ENCODE measurements at places on chromosomes 7 and 10.

GRCh38 chr10:23293145-23293724 is 51.4 kb downstream of the C10orf67 start:
- no peak for DNase-seq

DNA sequence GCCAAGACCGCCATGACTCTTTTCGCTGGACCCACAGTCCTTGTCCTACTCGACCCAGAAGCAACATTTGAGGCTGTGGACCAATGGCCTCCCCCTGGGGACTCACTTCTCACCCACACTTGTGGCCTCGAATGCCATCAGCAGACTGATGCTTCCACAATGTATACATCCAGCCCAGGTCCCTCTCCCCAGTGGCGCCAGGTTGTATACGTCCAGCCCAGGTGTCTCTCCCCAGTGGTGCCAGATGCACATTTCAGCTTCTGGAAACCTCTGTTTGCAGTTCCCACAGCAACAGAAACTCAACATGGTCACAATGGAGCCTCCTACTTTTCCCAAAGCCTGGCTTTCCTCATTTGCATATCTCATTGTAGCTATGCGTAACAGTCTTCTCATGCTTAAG is 210.5 kb upstream of the RNF32 start:
- DNase-seq = no peak

DNA sequence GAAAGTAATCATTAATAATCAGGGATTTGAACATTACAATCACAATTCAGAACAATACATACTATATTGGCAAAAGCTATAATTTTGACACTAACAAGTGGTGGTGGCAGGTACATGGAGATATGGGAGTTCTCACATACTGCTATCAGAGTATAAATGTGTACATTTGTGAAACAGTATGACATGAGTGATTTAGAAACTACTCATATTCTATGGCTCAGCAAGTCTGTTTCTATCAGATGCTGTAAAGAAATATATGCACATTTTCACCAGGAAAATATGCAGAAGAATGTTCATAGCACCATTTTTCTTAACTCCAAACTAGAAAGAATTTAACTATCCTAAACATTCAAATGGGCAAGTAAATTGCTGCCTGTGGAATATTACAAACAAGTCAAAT is 620.0 kb downstream of the SH2D4B start:
- DNase-seq = no peak

- no peak for DNase-seq
Observed at GRCh38 chr10:12156367-12157123, 27.1 kb downstream of the SEC61A2 start.

- no peak for DNase-seq
Observed at GRCh38 chr10:79447911-79448731, 2.7 kb upstream of the ZCCHC24 start.

DNA sequence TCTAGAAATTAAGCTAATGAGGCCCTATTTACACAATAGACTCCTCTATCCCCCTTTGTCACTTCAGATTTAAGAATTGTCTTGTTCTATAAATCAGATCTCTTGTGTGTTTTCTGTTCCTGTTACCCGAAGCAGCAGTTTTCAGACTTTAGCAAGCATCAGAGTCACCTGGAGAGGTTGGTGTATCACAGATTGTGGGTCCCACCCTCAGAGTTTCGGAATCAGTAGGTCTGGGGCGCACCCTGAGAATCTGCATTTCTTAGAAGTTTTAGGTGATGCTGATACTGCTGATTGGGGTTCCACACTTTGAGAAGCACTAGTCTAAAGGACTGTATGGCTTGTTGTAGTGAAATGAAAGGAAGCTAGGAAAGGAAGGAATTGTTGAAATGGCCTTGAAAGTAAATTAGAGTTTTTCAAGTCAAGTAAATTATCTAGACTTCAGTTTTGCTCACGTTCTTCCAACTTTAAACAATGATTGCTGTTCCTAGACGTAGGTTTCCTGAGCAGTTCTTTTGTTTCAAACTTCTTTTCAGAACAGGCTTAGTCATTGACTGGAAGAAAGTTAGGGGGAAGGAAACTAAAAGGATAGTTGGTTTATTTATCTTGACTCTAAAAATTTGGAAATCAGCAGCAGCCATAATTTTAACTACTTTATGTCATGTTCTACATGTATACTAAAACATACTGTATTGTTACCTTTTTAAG is 15.7 kb downstream of the BPGM start:
- no peak for DNase-seq

GRCh38 chr7:88200261-88200660 is 19.6 kb downstream of the SRI start:
- no peak for DNase-seq

GRCh38 chr7:37070471-37070870 is 346.2 kb upstream of the AOAH start:
- no peak for DNase-seq

GRCh38 chr10:90993340-90993739 is 72.5 kb upstream of the ANKRD1 start:
- DNase-seq = no peak

DNA sequence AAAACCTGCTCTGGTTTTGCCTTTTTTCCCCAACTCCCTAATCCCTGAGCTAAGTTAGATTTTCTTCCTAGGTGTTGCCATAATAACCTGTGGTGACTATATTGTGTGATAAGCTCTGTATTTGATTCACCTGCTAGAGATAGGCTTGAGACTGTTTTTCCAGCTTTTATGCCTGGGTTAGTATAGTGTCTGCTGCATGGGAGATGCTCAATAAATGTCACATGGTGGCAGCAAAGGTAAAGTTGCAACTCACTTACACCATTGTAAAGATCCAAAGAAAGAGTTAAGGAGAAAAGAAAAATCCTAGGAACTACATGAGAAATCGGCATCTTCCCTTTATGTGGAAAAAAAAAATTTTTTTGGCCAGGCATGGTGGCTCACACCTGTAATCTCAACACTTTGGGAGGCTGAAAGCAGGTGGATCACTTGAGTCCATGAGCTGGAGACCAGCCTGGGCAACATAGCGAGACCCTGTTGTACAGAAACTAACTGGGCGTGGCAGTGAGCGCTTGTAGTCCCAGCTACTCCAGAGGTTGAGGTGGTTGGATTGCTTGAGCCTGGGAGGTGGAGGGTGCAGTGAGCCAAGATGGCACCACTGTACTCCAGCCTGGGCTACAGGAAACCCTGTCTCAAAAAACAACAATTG is 3.7 kb downstream of the CCNJ start:
- no peak for DNase-seq

Data from left forelimb (tissue), 1 donor.